Activated T-helper 1 cell treated with anti-CD3 and anti-CD28 coated beads, Interleukin-12 subunit alpha, Interleukin-12 subunit beta, Interleukin-2, Interleukin-4 antibody, amounts not matched to agents 30 ng/mL and 10 ng/mL and 1 ng/mL, durations not matched to agents 14 hours and 24 hours and 36 hours (primary cell): ENCODE measurements at places on chromosomes 7 and 10.

DNA sequence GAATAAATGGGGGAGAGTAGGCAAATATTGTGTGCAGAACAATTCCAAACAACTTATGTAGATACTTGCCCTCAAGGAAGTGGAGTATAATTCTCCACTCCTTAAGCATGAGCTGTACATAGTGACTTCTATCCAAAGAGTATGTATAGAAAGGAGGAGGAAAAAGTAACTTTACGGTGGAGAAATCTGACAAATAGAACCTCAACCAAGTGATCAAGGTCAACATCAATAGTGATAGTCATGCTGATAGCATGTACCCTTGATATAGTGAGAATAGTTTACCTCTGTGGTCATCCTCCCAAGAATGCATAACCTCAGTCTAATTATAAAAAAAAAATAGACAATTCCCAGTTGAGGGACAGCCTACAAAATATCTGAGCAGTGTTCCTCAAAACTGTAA is 89.1 kb upstream of the NANOS1 start:
- H3K4me3 ChIP-seq, result no peak overlapping the region
- H3K36me3 ChIP-seq, result no peaks in the 10 kb centered on the region
- H3K27ac ChIP-seq, result no peak overlapping the region
- H3K4me1 ChIP-seq, result peaks cover 4% of the 10 kb centered on the region
- H3K27me3 ChIP-seq, result peaks cover 23% of the 10 kb centered on the region

- H3K27ac ChIP-seq, result no peak overlapping the region
- H3K27me3 ChIP-seq, result peaks cover 3% of the 10 kb centered on the region
- H3K4me1 ChIP-seq, result peaks cover 35% of the 10 kb centered on the region
- peak overlapping the region; percentile 64 for H3K4me3 ChIP-seq
Measured at GRCh38 chr10:103692436-103692951, 162.9 kb downstream of the SH3PXD2A start.

GRCh38 chr10:117496616-117497028 is 45.9 kb upstream of the EMX2 start:
- H3K4me3 ChIP-seq, result no peak overlapping the region
- H3K27me3 ChIP-seq, result peaks cover 14% of the 10 kb centered on the region
- H3K27ac ChIP-seq, result no peak overlapping the region

DNA sequence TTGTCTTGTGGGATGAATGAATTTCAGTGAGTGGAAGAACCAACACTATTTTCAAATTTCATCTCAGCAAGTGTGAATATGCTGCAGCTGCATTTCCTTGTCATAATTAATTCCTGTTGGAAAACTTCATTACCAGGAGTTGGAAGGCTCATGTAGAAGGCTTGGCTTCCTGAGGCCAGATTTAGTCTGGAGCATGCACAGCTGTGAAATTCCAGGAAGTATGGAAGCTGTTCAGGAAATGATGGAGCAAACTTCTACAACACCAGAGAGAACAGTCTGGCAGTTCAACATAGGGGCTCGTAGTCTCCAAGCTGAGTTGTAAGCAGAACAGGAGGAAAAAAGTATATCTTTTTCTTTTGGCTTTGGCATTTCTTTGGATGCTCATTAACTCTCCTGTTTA is 1439.9 kb upstream of the CELF2 start:
- no peaks in the 10 kb centered on the region for H3K4me1 ChIP-seq
- no peak overlapping the region for H3K4me3 ChIP-seq
- no peak overlapping the region for H3K27ac ChIP-seq

- no peak overlapping the region for H3K27ac ChIP-seq
- H3K4me3 ChIP-seq, result no peak overlapping the region
- no peak for DNase-seq
- H3K27me3 ChIP-seq, result no peaks in the 10 kb centered on the region
- H3K36me3 ChIP-seq, result peaks cover 5% of the 10 kb centered on the region
Measured at GRCh38 chr10:119278126-119278709, 70.8 kb downstream of the GRK5 start.
